ENCODE measurements at places on chromosomes 3 and 15.

GRCh38 chr15:58977887-58978286, 9.6 kb upstream of the RNF111 start:
- no peak for DNase-seq

DNA sequence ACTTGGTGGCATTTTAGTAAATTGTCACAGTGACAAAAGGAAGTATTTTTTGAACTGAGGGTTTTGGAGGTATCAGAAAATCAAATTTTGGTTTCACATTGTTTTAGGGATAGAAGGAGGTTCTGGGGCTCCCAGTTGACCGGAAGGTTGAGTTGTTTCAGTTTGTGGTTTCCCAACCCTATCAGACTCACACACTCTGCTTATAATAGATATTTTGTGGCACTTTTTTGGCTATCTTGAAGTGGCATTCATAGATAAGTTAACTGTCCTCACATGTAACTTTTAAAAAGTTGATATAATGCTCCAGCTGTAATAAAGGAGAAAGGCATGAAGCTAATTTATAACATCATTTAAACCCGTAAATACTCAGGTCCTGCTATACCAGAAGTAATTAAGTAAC, 12.8 kb downstream of the ARMC8 start:
- DNase-seq = no peak

GRCh38 chr3:172118019-172118418, 78.6 kb downstream of the FNDC3B start:
- no peak for DNase-seq

DNA sequence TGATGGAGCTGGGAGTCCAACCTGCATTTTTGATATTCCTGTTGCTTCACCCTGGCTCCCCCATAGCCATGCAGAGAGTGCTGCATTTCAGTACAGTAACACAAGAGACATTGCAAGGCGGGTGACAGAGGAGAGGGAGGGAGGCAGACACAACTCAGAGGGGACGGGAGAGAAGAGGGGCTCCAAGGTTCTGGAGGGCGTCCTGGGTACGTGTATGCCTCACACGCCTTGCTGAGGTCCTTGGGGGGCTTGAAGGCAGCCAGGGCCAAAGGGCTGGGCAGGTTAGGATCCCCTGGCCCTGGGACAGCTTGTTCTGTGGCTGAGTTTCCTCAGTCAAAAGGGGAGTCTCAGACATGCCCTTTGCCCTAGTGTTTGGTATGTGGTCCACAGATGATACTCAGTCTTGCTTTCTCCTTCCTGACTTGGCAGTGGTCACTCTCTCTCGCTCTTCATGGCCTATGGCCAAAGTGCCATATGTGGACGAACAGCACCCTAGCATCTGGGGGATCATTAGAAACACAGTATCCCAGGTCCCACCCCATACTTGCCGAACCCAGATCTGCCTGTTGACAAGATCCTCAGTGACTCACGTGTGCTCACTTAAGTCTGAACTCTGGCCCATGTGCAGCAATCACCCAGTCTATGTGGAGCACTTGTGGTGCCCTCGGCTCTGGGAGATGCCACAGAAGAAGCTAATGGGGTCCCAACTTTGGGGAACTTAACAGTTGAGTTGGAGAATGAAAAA, 52.9 kb downstream of the FGD5 start:
- DNase-seq = no peak

- no peak for DNase-seq
Observed at GRCh38 chr3:146640955-146641867, 36.1 kb upstream of the PLSCR5 start.

DNA sequence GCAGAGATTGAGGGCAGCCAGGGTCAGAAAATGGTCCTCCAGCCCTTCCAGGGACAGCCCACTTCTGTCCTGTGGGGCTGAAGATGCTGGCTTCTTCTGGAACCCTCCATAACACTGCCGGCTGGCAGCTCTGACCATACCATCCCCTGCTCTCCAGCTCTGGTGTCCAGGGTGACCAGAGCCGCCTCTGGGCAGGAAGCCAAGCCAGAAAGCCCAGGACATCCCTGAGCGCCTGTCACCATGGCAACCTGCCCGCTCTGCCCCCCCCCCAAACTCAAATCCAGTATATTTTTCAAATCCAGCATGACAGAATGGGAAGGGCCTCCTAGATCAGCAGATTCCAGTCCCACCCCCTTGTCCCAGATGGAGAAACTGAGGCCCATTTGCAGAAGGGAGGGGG, 420 bp upstream of the TMIE start:
- no peak for DNase-seq

DNA sequence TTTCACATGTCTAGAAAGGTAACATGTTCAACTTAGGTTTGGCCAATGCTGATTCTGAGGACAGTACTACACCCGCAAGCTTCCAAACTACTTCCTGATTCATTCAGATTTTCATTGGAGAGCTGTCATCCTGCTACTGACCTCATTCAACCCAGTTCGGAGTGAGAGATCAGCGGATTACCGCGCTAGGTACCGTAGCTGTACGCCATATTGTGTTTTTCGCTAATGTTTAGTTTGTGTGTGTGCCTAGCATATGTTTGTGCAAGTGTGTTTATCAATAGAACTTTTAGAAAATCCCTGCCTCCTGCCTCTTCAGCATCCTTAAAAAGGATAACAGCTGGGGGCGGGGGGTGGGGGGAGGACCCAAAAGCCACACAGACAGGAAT, 1.1 kb downstream of the ZBTB20 start:
- DNase-seq = peak; percentile 15

GRCh38 chr3:130341882-130342281, 3.6 kb upstream of the COL6A5 start:
- no peak for DNase-seq

DNA sequence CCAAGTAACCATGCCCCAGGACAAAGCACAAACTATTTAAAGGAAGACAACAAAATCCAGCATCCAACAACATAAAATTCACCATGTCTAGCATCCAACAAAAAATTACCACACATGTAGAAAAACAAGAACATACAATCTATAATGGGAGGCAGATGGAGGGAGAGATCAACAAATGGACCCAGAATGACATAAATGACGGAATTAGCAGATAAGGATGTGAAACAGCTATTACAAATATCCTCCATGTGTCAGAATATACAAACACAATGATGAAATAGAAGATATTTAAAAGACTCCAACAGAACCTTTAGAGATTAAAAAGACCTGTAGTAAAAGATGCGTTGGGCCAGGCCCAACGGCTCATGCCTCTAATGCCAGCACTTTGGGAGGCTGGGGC, 10.8 kb downstream of the LYSMD4 start:
- no peak for DNase-seq

- DNase-seq = no peak
Observed at GRCh38 chr3:16604887-16605602, at the start of gene DAZL. DAZL (minus strand) TSS chr3:16605423; CDS start chr3:16605205, 218 bp downstream.

GRCh38 chr3:17035033-17035432, 150.3 kb downstream of the PLCL2 start:
- no peak for DNase-seq

GRCh38 chr3:38985981-38986380, 65.8 kb downstream of the SCN11A start:
- no peak for DNase-seq

GRCh38 chr3:47376393-47376792, 4.4 kb upstream of the PTPN23 start:
- DNase-seq = no peak

- no peak for DNase-seq
Observed at GRCh38 chr3:112253301-112253971, 40.6 kb downstream of the SLC9C1 start.

DNA sequence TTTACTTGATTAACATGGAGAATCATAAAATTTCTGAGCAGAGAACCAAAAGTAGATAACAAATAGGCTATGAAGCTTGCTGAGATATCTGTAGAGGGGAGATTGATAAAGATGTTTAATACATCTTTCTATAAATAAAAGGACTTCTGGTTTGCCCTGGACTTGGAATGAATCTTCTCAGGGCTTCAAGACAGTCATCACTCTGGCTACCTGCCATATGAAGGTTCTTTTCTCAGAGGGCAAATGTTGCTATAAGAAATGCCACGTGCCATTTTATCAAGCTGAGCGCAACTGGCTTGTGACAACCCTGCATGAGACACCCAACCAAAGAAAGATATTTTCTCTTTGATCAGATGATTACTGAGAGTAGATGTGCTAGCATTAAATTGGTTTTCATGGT, 192.5 kb downstream of the WNT5A start:
- DNase-seq = no peak

- no peak for DNase-seq
Observed at GRCh38 chr3:172355836-172356235, 92.4 kb downstream of the GHSR start.

DNA sequence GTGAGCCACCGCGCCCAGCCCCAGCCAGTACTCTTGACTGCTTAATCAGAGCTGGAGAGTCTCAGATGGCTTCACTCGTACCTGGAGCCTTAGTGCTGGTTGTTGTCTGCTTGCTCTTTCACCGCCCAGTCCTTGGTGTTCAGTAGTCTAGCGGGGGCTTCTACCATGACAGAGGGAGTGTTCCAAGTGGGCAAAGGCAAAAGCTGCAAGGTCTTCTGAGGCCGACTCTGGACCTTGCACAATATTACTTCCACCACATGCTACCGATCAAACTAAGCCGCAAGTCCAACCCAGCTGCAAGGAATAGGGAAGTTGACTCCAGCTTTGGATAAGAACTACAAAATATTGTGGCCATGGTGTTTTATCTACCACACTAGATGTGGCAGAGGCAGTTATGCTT, 6.6 kb downstream of the PARL start:
- no peak for DNase-seq

DNA sequence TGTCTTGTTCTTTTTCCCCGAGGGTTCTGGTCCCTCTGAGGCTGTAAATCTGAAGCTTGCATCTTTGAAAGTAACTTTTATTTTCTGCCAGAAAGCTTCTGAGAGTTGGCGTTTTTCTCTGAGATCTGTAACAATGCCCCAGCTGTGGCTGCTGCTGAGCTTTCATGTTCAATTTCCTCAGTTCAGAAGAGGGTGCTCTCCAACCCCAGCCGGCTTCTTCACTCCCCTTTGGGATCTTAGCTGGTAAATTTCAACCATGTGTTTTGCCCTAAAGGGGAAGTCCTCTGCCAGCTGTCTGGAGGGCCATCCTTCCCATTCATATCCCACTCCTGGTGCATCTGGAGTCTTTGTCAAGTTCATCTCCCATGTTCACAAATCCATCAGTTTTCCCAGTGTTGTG, 18.3 kb upstream of the CFAP100 start:
- DNase-seq = no peak

GRCh38 chr3:123005291-123005690, 22.3 kb downstream of the SEMA5B start:
- DNase-seq = no peak

DNA sequence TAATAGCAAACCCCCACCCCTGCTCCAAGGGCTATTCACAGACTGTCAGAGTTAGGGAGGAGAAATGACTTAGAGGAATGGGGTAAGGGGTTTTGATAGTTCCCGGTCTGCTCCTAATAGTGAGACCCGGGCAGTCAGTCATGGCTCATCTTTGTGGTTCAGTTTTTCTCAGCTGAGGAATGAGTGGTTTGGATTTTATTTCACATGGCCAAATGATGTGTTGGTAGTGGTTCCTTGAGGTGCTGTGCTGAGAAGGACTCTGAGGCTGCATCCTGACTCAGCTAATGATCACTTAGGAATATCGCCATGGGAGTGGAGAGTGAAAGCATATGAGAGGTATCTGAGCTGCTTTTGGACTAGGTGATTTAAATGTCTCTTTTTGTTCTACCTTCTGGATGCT, 80.2 kb downstream of the LPP start:
- DNase-seq = no peak

DNA sequence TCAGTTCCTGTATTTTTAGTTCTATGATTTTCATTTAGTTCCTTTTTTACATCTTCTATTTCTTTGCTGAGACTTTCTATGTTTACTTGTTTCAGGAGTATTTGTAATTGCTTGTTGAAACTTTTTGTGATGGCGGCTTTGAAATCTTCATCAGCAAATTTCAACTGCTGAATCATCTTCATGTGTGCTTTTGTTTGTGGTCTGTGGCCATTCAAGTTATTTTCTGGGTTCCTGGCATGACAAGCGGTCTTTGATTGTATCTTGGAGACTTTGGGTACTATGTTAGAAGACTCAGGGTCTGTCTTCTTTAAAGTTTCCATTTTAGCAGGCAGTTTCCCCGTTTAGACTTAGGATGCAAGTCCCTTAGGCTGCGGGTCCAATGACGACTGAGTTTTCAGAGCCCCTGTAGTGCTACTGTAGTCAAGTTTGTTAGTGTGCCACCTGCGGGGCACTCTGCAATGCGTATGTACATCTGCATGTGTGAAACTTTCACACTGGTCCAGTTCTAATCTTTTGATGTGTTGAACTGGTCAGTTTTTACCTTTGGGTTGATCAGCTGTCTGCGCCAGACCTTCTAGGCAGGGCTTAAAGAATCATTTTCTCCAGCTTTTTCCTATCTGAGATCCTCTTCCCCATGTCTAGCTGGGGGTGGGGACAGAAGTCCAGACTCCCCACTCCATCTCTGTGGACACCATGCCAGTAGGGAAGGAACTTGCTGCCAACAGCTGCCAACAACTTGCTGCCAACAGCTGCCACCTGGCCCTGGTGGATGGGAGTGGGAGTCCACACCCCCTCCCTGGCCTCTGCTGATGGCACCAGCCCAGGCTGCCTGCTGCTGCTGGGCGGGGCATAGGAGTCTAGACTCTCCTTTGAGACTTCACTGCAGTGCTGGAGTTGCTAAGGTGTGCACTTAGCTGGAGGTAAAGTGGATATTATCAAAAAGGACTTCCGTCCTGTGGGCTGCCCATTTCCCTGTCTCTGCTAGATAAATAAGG, 190.9 kb downstream of the TJP1 start:
- no peak for DNase-seq

DNA sequence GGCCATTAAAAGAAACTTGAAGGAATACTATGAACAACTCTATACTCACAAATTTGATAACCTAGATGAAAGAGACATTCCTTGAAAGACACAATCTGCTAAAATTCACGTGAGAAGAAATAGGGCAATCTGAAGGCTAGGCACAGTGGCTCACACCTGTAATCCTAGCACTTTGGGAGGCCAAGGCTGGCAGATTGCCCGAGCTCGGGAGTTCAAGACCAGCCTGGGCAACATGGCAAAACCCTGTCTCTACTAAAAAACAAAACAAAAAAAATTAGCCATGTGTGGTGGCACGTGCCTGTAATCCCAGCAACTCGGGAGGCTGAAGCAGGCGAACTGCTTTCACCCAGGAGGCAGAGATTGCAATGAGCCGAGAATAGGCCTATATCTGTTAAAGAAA, 104.8 kb downstream of the HES1 start:
- no peak for DNase-seq

- DNase-seq = no peak
Observed at GRCh38 chr3:129403450-129403849, 25.0 kb downstream of the EFCAB12 start.

DNA sequence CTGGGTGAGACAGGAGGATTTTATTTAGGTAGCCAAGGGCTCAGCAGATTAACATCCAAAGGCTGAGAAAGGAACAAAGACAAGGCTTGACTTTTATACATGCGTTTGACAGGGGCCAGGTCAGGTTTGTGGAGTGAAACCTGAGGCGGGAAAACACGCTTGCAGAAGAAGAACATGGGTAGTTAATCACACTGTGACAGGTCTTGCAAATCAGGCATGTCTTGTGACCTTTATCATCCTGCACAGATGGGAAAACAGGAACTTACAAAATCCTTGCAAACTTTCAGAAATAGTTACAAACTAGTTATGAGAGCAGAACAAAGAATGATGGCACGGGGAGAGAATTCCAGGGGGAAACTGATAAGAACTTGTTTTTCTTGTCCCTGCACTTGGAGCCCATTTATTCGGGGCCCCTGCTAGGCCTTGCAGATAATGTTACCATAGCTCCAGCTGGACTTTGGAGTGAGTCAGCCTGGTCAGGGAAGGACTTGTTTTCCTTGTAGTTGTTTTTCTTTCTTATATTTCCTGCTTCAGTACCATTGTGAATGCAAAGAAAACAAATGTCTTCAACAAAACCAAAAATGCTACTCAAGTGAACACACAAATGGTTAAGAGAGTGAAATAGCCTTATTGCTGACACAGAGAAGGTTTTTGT, 965.9 kb upstream of the ROBO1 start:
- no peak for DNase-seq

All from T-helper 17 cell (primary cell).